ENCODE measurements at places on chromosomes 3 and 15.

GRCh38 chr15:89469426-89470096, 26.8 kb downstream of the RHCG start:
- no peak for DNase-seq

- peak; percentile 70 for DNase-seq
Observed at GRCh38 chr3:51953445-51953844, 1.7 kb upstream of the GPR62 start.

DNA sequence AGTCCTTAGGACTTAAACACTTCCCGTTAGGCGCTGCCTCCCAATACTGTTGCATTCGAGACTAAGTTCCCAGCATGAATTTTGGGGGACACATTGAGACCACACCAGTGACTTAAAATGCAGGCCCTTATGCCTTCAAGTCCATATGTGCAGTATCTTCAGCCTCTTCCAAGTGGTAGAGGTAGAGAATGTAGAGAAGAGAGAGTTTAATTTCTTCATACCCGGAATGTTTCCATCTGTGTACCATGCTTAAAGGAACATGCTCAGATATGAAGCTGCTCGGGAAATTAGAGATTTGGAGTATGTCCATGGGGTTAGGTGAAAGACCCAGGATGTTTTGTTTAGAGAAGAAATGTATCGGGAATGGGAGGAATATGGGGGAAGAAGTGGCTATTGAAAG, 12.6 kb downstream of the DUT start:
- no peak for DNase-seq

GRCh38 chr3:193656878-193657282, 63.9 kb downstream of the OPA1 start:
- DNase-seq = no peak

DNA sequence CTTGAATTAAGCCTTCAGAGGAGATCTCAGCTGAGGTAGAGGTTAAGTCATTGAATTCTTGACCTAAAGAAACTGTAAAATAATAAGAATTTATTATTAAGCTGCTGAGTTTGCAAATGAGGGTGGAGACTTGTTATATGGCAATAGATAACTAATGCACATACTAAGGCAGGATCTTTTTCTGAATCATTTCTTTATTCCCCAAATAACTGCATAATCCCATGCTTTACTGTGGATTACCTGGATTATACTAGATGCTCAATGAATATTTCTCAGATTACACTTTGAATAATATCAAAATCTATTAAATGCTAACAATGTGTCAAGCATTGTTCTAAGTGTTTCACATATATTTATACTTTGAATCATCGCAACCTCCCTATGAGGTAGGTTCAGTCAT, 532.5 kb downstream of the NAALADL2 start:
- no peak for DNase-seq

GRCh38 chr15:27820232-27820631, 278.9 kb downstream of the OCA2 start:
- peak; percentile 78 for DNase-seq

DNA sequence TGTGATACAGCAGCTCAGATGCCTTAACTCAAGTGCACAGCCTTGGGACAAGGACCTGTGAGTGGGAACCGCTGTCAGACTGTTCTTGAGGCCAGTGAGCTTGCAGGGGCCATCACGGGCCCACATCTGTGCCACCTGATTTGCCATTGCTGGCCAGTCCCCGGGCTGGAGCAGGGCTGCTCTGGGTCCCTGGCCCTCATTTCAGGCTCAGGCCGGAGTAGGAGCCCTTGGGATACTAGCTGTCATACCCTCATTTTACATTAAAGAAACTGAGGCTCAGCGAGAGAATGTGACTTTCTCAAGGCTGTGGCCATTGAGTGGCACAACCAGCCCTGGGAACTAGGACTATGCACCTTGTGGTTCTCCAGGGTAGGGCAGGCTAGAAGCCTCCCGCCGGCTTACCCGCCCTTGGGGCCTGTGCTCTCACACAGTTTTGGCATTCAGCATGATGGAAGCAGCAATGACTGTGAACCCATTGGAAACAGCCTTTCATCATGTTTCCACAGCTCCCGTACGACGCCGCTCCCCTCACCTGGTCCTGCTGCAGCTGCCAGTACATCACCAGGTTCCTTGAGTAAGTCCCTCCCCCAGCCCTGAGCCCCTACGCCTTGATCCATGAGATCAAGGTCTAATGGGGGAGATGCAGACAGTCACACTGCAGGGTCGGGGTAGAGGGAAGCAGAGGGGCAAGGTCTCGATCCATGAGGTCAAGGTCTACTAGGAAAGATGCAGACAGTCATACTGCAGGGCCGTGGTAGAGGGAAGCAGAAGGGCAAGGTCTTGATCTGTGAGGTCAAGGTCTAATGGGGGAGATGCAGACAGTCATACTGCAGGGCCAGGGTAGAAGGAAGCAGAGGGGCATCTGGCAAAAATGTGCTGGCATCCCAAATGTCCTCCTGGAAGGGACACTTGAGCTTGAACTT, 42.2 kb downstream of the GOLGA6L10 start:
- DNase-seq = no peak

GRCh38 chr15:25238716-25239470, 199.9 kb downstream of the UBE3A start:
- DNase-seq = no peak

- no peak for DNase-seq
Observed at GRCh38 chr3:151899996-151900395, 26.6 kb downstream of the SUCNR1 start.

- peak; percentile 59 for DNase-seq
Observed at GRCh38 chr3:23094890-23095462, 108.2 kb upstream of the UBE2E2 start.

- DNase-seq = no peak
Observed at GRCh38 chr15:35867356-35867755, 321.4 kb upstream of the DPH6 start.

- DNase-seq = no peak
Observed at GRCh38 chr3:107414325-107414964, 37.2 kb downstream of the CCDC54 start.

- no peak for DNase-seq
Observed at GRCh38 chr3:101102678-101103296, 109.6 kb upstream of the ABI3BP start.

- no peak for DNase-seq
Observed at GRCh38 chr3:18656410-18656809, 231.3 kb upstream of the SATB1 start.

DNA sequence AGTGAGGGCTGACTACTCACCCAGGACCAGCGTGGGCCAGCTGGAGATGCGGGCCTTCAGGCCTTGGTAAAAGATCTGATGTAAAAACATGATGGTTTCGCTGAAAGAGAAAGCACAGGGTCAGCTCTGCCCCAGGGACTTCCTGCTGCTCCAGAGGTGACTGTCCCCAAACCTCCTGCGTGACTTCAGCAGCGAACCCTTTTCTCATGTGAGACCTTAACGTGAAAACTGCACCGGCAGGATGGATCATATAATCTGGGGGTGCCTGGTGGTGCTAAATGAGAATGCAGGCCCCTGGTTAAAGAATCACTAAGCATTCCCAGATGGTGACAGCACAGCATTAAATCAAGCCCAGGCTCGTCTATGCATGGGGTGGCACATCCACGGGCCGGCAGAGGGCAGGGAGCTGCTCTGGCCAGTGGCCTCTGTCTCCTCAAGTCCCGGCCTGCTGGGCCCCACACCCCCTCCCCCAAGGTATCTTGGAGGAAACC, 55.4 kb downstream of the RASGRF1 start:
- DNase-seq = peak; percentile 13

DNA sequence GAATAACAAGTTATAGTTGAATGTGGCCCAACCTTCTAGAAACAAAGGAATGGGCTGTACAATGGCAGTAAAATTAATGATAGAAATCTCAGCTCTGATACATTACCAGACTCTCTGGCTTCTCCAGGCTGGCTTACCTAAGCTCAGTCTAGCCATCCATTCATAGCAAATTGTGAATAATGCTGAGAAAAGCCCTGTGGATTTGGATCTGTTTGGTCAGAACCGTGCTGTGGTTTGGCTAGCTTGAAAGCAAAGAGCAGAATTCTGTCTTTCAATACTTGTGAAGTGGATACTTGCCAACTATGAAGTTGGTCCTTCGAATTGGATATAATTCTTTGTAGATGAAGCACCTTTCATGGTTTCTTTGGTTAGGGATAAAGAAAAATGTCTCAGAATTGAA, 199.1 kb downstream of the EPHA3 start:
- DNase-seq = no peak

DNA sequence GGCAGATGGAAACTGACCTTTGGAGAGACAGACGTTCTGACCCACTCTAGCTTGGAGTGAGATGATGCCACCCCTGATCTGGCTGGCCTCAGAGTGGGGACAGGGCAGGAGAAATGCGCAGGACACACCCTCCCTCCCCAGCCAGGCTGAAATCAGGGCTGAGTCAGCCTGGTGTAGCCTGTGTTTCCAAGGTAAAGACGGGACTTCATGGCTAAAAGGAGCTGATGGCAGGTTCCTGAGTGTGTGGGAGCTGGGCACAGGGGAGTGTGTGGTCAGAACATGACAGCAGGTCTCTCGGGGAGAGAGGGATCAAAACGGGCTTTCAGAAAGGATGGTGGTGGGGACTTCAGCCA, 14.6 kb upstream of the POLG start:
- no peak for DNase-seq

DNA sequence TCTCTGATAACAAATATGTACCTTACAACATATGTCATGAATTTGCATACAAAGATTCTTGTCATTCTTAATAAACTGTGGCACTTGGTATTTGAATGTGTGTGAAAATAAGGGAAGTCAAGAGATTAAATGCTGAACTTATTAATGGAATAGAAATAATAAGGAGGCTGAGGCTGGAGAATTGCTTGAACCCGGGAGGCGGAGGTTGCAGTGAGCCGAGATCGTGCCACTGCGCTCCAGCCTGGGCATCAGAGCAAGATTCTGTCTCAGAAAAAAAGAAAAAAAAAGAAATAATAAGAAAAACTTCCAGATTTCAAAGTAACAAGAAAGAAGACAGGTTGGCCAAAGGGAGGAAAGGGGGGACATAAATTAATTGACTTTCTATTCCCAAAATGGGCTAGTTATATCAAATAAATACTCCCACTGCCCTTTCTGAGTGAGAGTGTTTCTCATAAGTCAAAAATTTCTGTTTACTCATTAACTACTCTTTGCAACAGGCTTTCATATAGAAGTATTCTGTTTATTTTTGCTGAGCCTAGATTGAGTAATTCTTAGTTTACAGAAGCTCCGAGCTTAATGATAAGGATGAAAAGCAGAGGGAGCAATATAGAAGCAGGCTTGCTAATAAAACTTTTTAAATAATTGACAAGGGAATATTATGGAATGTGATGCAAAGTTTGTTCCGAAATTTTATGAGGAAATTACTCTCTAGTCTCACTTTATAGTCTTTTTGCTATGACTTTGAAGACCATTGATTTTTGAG, 25.6 kb downstream of the KNG1 start:
- no peak for DNase-seq

- DNase-seq = no peak
Observed at GRCh38 chr15:62862717-62863116, 179.8 kb upstream of the TPM1 start.

DNA sequence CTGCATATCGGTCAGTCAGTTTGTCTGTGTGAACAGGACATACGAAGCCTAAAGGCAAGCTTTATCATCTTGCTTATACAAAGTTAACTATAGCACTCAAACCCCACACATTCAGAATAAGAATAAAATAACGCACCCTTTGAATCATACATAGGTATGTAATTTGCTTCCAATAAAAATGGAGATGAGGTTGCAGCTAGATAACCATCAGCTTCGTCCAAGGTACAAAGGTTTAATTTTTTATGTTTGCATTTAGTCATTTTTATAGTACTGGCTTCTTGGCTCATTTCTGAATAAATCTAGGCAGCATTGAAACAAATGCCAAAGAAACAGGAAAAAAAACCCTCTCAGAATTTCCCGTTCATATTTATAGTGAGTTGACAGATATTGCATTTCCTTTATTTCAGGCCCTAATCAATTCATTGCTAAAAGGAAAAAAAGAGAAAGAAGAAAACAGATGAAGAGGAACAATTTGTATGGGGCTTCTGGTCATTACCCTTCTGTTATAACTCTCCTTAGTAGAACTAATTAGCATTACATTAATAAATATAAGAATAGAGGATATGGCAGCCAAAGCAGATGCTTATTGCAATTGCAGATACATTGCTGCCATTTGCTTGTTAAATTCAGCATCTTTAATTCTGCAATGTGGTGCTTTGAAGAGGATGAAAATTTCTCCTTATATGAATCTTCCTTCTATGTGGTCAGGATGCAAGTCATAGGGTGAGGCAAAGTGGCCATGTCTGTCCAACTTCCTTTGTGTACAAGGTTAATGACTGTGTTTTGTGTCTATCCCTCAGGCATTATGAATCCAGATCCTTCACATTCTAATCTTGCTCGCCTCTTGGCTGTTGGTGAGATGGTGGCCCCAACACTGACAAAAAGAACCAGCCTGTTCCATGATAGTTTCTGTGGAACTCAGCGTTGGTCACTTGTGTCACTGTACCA, 550.0 kb downstream of the AGBL1 start:
- no peak for DNase-seq

GRCh38 chr3:58291671-58292338, 14.2 kb upstream of the RPP14 start:
- DNase-seq = no peak

GRCh38 chr15:41969851-41970431, 2.4 kb downstream of the EHD4 start:
- DNase-seq = no peak

DNA sequence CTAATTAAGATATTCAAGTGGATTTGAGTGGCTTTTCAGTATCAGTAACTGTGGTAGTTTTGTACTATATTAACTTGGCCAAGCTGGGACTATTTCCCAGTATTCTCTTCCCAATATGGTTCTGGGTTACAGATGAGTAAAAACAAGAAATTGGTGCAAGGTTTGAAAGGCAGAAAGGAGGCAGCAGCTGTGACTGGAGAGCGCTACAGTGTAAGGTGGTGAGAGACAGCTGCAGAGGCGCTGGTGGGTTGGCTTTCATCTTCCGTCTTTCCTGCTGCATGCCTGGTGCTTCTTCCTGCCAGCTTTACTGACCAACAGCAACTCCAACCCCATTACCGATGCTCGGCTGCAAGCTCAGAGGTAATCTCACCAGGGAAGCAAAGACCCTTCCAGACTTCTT, 9.8 kb downstream of the DPH3 start:
- DNase-seq = no peak

- no peak for DNase-seq
Observed at GRCh38 chr3:5635746-5636145, 448.2 kb downstream of the EDEM1 start.

GRCh38 chr15:24146251-24146650, 459.1 kb upstream of the NDN start:
- no peak for DNase-seq

Data from fibroblast of skin of back (primary cell).